ENCODE measurements at places on chromosomes 3 and 15. TPM values are rescaled to one million over a fixed set of nuclear protein-coding genes. Genes with fewer than 3 reads are reported as not detected.

- H3K4me1 ChIP-seq: peaks cover 10% of the 10 kb centered on the region
- H3K36me3 ChIP-seq: no peaks in the 10 kb centered on the region
Measured at GRCh38 chr15:39869858-39870515, 50.1 kb downstream of the GPR176 start.

- H3K27ac ChIP-seq: no peak overlapping the region
- H3K4me1 ChIP-seq: no peaks in the 10 kb centered on the region
- no peak for DNase-seq
- H3K27me3 ChIP-seq: no peaks in the 10 kb centered on the region
- no peaks in the 10 kb centered on the region for H3K36me3 ChIP-seq
- H3K4me3 ChIP-seq: no peak overlapping the region
Measured at GRCh38 chr3:184099806-184100686, 3.2 kb downstream of the HTR3E start.

- no peak for DNase-seq
- H3K4me3 ChIP-seq: peak overlapping the region; percentile 83
- H3K27ac ChIP-seq: no peak overlapping the region
Measured at GRCh38 chr3:123586131-123586530, 1.3 kb upstream of the HACD2 start.

GRCh38 chr15:25674913-25675312 lies 188.2 kb downstream of the ATP10A start:
- DNase-seq: no peak
- H3K36me3 ChIP-seq: no peaks in the 10 kb centered on the region
- no peak overlapping the region for H3K27ac ChIP-seq
- H3K4me3 ChIP-seq: no peak overlapping the region

- no peak overlapping the region for H3K4me3 ChIP-seq
- H3K27ac ChIP-seq: no peak overlapping the region
- H3K27me3 ChIP-seq: no peaks in the 10 kb centered on the region
- H3K4me1 ChIP-seq: no peaks in the 10 kb centered on the region
Measured at GRCh38 chr3:25365636-25366035, 62.4 kb upstream of the RARB start.

DNA sequence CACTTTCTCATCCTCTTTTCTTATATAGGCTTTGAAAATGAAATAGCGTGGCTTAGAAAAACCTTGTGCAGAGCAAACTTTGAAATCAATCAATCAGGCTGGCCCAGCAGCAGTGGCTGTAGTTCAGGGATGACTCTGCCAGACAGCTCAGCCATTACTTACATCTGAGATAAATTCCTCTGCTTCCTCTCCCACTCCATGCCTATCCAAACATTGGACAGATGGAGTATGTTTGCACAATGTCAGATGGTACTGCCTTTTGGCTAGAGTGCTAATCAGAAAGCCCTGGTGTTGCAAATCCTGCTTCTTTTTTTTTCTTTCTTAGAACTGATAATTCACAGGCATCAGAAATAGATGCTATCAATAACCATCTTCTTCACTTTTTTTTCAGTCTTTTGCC lies 1065.1 kb downstream of the AGBL1 start:
- no peak for DNase-seq
- H3K36me3 ChIP-seq: no peaks in the 10 kb centered on the region
- H3K27me3 ChIP-seq: no peaks in the 10 kb centered on the region
- H3K4me1 ChIP-seq: no peaks in the 10 kb centered on the region
- no peak overlapping the region for H3K27ac ChIP-seq

PLSCR2 gene
- total RNA-seq: not detected

- no peaks in the 10 kb centered on the region for H3K4me1 ChIP-seq
- H3K27ac ChIP-seq: no peak overlapping the region
- H3K27me3 ChIP-seq: no peaks in the 10 kb centered on the region
- H3K4me3 ChIP-seq: no peak overlapping the region
- no peak for DNase-seq
- peaks cover 6% of the 10 kb centered on the region for H3K36me3 ChIP-seq
Measured at GRCh38 chr15:67762610-67763368, 62.5 kb upstream of the SKOR1 start.

DNA sequence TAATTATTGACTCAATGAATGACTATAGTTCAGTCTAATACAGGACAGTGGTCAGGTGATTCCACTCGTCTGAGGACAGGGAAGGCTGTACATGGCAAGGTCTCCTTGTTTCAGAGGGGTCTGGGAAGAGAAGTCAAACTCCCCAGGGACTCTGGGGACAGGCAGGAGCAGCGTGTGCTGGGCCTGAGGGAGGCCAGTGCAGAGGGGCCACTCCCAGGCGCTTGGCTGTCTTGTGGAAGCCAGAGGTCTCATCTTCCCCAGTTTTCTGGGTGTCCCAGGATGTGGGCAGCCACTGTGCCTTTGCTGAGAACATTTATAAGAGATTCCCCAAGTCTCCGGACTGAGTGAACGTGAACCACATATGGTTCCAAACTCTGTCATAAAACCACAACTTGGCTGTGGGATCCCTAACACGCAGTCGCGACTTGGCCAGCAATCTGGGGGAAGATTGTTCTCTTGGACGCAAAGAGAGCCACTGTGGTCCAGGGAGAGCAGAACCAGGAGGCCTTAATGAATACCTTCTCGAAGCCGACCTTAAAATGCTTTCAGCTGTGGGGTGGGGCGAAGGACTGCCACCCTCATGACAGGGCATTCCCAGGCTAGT lies 30.4 kb downstream of the BHLHE40 start:
- no peaks in the 10 kb centered on the region for H3K27me3 ChIP-seq
- no peaks in the 10 kb centered on the region for H3K36me3 ChIP-seq
- no peak overlapping the region for H3K4me3 ChIP-seq
- H3K4me1 ChIP-seq: peaks cover 21% of the 10 kb centered on the region

ZNF660 gene
- 2.2 TPM for total RNA-seq

GRCh38 chr15:91032919-91033803 lies 10.8 kb upstream of the VPS33B start:
- no peaks in the 10 kb centered on the region for H3K4me1 ChIP-seq
- H3K27ac ChIP-seq: no peak overlapping the region
- H3K4me3 ChIP-seq: no peak overlapping the region

DNA sequence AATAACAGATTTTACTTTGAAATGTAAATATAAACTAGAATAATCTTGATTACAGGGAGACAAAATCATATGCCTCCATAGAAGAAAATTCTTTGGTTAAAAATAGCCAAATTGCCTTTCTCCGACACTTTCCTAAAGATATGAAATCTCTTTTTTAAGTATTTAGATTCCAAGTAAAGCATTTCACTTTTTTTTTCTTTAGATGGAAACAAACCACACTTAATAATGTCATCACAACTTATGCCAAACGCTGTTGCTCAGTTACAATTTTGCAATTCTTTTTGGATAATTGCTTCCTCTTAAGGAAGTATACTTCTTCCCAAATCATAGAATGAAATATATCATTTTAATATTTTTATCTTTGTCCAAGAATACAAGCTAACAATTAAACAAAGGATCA lies 294.1 kb upstream of the ARL6 start:
- H3K27ac ChIP-seq: no peak overlapping the region
- no peak for DNase-seq
- H3K4me1 ChIP-seq: no peaks in the 10 kb centered on the region
- no peaks in the 10 kb centered on the region for H3K27me3 ChIP-seq
- H3K36me3 ChIP-seq: no peaks in the 10 kb centered on the region

DNA sequence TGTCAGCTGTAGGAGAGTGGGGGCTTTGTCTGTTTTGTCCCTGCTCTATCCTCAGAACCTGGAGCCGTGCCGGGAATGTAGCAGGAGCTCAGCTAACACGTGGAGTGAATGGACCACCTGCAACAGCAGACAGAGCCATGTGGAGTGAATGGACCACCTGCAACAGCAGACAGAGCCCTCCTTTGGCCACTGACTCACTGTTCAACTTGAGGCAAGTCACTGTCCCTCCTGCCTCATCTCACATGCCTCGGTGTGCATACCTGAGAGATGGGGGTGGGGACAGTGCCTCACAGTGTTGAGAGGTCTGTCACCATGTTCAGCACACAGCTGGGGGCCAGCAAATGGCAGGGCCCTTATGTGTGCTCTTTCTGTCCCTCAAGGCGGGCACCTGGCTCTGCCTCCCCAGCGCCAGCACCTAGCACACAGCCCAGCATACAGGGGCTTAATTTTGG lies 27.9 kb downstream of the FEM1B start:
- H3K27me3 ChIP-seq: no peaks in the 10 kb centered on the region
- H3K27ac ChIP-seq: no peak overlapping the region
- H3K36me3 ChIP-seq: no peaks in the 10 kb centered on the region

CHRD gene
- total RNA-seq: 4.8 TPM

DNA sequence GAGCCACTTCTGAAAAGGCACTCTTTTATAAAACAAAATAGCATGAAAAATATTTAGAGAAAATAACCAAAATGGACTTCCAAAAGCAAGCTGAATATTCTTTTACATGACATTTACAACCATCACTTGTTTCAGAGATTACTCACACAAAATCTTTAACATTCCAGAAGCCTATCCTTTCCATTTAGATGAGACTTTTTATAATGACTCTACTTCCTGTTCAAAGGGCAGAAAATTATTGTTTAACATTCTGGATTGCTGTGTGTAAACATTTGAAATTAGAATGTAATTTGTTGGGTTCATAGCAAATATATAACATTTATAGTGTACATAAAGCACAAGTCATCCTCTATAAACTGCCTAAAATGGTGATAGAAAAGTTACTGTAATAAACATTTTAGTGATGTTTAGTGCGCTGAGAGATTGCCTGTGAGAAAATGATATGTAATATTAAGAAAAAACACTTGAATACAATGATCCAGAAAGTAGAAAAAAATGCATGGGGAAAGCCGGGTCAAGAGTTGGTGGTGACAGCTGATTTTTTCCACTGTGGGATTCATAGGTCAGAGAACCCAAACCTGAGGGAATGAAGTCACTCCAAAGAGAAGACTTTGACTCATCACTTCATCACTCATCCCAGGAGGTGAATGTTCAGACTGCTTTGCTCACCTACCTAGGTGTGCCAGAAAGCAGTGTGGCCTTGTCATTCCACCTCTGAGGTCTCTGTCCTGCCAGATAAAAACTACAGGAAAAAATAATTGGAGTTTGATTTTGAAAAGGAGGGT lies 305.8 kb downstream of the ARPP21 start:
- H3K36me3 ChIP-seq: no peaks in the 10 kb centered on the region
- H3K4me3 ChIP-seq: no peak overlapping the region
- H3K4me1 ChIP-seq: no peaks in the 10 kb centered on the region
- no peak overlapping the region for H3K27ac ChIP-seq

ALDH1A2 gene
- total RNA-seq: 6.0 TPM

KBTBD12 gene
- 24.3 TPM for total RNA-seq

DNA sequence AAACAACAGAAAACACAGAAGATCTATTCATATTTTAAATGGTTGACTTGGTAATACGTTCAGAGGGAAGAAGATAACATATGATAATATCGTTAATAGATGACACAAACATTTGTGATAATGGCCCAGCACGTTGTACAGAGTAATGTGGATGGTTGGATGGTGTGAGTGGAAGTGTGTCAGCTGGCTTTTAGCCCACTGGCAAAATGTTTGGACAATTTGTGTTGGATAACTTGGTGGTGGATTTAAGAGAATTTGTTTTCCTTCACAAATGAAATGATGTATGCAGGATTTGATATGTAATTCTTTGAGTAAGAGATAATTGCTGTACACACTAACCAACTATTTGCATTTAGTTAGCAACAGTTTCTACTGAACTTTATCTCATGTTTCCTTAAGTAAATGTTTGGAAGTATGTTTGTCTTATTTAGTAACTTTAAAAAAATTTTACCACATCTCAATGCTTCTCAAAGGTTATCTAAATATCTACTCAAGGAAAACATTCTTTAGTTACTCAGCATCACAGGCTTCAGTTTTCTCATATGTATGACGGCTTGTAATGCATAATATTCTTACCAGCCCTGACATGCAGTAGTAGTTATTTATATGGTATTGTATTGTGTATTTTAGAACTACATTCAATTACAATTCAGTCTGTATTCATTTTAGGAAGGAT lies 328.5 kb upstream of the GOLIM4 start:
- no peak overlapping the region for H3K4me3 ChIP-seq

GRCh38 chr3:134239538-134239937 lies 11.1 kb downstream of the RYK start:
- H3K36me3 ChIP-seq: no peaks in the 10 kb centered on the region
- peaks cover 41% of the 10 kb centered on the region for H3K4me1 ChIP-seq
- no peaks in the 10 kb centered on the region for H3K27me3 ChIP-seq
- H3K4me3 ChIP-seq: no peak overlapping the region
- no peak for DNase-seq
- peak overlapping the region; percentile 15 for H3K27ac ChIP-seq

DNA sequence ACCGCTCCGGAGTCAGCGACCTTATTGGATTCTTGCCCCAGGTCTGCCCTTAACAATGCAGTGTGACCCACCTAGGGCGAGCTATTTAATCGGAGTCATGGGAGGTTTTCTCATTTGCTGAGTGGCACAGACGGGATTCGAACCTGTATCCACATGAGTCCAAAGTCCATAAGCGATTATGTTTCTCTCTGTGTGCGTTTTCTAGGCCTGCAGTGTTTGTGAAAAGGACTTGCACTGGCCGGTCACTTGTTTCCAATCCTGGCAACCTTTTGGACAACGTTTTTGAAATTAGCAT lies 691 bp upstream of the HDGFL3 start:
- peak overlapping the region; percentile 18 for H3K27ac ChIP-seq
- H3K36me3 ChIP-seq: no peaks in the 10 kb centered on the region
- H3K27me3 ChIP-seq: no peaks in the 10 kb centered on the region
- no peak for DNase-seq
- H3K4me3 ChIP-seq: peak overlapping the region; percentile 65

DNA sequence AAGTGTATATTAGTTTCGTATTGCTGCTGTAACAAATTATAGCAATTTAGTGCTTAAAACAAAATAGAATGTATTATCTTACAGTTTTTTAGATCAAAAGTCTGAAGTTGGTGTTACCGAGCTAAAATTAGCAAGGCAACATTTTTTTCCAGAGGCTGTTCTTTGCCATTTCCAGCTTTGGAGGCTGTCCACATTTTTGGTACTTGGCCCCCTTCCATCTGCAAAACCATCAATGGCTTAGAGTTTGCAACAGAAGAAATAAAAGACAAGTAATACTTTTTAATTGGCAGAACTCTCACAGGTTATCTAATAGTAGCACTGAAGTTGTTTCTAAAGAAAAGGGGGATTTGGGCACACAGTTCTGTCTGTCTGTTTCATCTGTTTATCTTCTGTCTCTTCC lies 1248.5 kb downstream of the ROBO1 start:
- no peak for DNase-seq
- H3K4me1 ChIP-seq: no peaks in the 10 kb centered on the region
- H3K27ac ChIP-seq: no peak overlapping the region
- no peak overlapping the region for H3K4me3 ChIP-seq
- no peaks in the 10 kb centered on the region for H3K36me3 ChIP-seq
